CD8-positive, alpha-beta memory T cell (primary cell): ENCODE measurements at places on chromosomes 7 and 10. TPM values are rescaled to one million over a fixed set of nuclear protein-coding genes. Genes with fewer than 3 reads are reported as not detected.

DNA sequence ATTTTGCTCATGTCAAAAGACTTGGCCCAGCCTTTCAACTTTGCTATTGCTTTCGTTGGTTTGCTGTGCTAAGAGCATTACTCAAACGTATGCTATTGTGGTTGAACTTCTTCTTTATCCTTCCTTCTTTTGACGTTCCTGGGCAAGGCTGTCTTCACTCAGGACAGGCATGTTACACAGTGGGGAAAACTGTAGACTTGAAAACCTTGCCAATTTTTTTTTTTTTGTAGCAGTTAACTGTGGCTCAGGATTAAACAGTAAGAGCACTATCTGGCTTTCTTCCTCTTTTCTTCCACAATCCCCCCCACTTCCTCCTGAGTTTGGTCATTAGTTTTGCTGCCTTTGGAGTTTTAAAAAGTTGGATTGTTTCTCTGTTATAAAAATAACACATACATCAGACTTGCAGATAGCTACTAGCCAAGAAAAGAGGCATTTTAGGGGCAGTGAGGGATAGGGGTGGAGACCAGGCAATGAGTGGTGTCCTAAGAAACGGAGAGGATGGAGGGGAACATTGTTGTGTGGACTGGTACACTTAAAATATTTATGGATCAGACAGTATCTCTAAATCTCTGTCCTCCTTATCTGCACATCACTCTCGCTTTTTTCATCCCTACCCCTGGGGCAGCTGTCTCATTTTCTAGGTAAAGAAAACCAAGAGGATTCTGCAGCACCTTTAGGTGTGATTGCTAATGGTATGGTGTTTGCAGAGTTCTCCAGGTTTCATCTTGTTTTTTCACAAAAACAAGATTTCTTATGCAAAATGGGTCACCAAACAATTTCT is 181.7 kb downstream of the LRMDA start:
- no peak for DNase-seq

The NUPR2 gene
- total RNA-seq: not detected

DNA sequence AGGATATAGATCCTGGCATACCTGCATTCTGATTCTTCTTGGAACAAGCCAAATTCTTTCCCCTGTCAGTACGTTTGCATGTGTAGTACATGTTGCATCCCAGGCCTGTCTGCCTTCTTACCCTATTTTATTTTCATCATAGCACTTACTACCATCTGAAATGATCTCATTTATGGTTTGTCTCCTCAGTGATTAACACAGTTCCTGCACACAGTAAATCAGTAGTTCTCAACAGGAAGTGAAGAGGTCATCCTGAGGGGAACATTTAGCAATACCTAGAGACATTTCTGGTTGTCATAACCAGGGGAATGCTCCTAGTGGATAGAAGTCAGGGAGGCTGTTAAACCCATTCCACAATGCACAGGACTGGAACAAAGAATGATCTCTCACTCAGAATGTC is 38.2 kb upstream of the SLC26A4 start:
- no peak for DNase-seq

The CLEC5A gene
- total RNA-seq: 0.24 TPM
